ENCODE measurements at places on chromosomes 1 and 21. TPM values are rescaled to one million over a fixed set of nuclear protein-coding genes. Genes with fewer than 3 reads are reported as not detected.

DNA sequence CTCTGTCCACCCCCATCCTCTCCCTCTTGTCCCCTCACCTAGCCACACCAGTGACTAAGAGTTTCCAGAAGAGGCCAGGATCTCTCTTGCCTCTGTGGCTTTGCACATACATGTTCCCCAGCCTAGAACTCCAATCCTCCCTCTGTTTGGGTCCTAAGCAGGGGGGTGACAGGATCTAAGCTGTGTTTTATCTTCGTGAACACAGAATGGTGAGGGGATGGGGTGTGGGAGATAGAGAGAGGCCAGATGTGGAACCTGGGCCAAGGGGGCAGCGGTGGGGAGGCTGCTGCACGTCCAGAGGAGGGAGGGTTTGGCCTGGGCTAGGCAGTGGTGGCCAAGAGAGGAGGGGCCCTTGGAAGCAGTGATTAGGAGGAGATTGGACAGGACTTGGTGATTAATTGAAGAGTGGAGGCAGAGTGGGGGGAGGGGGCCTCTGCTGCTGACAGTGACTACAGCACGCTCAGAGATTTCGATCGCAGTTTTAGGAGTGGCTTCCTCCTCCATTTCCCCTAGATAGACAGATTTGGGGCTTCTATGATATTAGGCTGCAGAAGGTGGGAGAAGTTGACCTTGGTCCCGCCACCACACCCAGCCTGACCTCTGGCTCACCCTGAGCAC lies 17.1 kb upstream of the ADGRB2 start:
- DNase-seq, result no peak

- no peak for DNase-seq
Observed at GRCh38 chr1:45409276-45409675, 69.0 kb upstream of the MUTYH start.

- no peak for DNase-seq
Observed at GRCh38 chr1:22731924-22732720, 21.5 kb downstream of the EPHB2 start.

GRCh38 chr1:30786264-30786991 lies 28.9 kb upstream of the LAPTM5 start:
- no peak for DNase-seq

GRCh38 chr1:117541003-117541402 lies 64.8 kb upstream of the TENT5C start:
- DNase-seq, result no peak

GRCh38 chr1:225688345-225688744 lies 35.4 kb upstream of the ENAH start:
- no peak for DNase-seq

The AGT gene
- not detected for total RNA-seq

The KRTAP12-2 gene
- not detected for total RNA-seq
